Epithelial cell of proximal tubule (primary cell): ENCODE measurements at places on chromosomes 1 and 21. TPM values are rescaled to one million over a fixed set of nuclear protein-coding genes. Genes with fewer than 3 reads are reported as not detected.
A peak's percentile ranks its signal among the peaks of the same experiment; 100 is the strongest.

GRCh38 chr1:147834810-147835209 lies 67.8 kb upstream of the GJA8 start:
- DNase-seq: no peak

DNA sequence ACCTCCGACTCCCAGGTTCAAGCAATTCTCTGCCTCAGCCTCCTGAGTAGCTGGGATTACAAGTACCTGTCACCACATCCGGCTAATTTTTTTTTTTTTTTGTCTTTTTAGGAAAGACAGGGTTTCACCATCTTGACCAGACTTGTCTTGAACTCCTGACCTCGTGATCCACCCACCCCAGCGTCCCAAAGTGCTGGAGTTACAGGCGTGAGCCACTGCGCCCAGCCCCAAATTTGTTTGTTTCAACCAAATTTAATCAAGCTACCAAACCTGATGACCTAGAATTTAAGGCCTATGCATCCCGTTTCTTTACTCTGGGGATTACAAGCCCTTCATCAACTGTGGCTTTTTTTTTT lies 58.3 kb upstream of the TBX15 start:
- no peak for DNase-seq

- DNase-seq: no peak
Observed at GRCh38 chr1:10498231-10498630, 23.5 kb downstream of the PEX14 start.

DNA sequence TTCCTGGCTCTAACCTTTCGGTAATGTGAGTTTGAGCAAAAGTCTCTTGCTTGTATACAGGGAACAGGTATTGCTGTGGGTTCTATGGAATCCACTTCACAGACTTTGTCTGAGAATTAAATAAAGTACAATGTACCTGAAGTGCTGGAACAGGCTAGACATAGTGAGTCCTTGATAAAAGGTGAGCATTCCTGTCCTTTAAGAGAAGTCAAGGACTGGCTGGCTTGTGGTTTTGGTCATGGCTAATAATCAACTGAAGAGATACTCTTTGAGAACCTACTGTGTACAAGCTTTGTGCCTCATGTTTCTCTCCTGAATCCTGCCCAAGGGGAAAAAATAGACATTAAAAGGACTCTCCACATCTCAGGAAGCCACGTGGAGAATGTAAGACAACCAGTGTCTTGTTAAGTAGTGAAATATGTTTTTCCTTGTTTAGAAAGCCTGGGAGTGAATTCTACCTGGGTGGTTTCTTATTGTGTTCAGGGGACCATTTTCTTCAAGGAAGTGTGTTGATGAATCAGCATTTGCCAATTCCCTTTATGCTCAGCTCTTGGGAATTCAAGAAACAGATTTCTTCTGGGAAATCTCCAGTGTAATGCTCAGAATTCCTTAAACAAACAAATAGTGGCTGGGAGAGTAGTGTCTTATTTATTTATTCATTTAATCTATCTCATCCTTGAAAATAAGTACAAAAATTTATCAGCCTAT lies 55.2 kb upstream of the PLD5 start:
- DNase-seq: peak; percentile 39

DNA sequence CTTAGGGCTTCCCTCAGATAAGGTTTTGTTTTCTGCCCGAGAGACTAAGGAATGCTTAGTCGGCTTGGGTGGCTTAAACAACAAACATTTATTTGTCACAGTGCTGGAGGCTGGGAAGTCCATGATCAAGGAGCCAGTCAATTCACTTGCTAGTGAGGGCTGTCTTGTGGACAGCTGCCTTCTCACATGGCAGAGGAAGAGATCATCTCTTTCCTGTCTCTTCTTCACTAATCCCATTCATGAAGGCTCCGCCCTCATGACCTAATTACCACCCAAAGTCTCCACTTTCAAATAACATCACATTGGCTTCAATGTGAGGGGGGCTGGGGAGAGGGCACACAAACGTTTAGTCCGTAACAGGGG lies 50.5 kb upstream of the IL12RB2 start:
- DNase-seq: no peak

GRCh38 chr1:79745929-79746328 lies 739.4 kb upstream of the ADGRL4 start:
- no peak for DNase-seq

DNA sequence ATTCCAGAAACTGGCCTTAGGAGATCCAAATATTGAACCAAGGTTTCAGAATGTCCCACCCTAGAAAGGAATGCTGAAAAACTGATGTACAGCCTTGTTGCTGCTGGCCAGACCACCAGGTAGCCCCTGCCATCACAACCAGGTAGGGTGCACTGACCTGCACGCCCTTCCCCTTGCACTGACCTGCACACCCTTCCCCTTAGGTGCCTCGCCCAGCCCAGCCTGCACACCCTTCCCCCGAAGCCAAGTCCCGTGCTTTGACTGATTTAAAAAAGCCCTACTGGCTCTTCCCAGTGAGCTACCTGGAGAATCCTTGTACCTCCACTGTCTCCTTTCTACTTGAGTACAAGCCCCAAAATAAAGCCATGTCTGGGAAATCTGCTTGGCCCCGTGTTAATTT lies 26.3 kb upstream of the C1orf198 start:
- no peak for DNase-seq

DNA sequence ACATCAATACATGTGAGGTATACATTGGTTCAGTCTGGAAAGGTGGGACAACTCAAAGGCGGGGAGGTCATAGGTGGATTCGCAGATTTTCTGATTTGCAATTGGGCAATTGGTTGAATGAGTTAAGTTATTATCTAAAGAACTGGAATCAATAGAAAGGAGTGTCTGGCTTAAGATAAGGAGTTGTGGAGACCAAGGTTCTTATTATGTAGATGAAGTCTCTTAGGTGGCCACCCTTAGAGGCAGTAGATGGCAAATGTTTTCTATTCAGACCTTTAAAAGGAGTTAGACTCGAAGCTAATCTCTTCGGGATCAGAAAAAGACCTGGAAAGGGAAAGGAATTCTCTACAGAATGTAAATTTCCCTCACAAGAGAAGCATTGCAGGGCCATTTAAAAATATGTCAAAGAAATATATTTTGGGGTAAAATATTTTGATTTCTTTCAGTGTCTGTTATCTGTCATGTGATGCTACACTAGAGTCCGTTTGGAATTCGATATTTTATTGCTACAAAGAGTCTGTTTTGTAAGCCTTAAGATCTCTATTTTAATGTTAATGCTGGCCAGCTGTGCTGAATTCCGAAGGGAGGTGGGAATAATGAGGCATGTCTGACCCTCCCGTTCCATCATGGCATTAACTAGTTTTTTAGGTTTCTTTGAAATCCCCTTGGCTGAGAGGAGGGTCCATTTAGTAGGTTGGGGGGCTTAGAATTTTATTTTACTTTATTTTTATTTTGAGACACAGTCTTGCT lies 265.1 kb downstream of the PTPRU start:
- DNase-seq: no peak

DNA sequence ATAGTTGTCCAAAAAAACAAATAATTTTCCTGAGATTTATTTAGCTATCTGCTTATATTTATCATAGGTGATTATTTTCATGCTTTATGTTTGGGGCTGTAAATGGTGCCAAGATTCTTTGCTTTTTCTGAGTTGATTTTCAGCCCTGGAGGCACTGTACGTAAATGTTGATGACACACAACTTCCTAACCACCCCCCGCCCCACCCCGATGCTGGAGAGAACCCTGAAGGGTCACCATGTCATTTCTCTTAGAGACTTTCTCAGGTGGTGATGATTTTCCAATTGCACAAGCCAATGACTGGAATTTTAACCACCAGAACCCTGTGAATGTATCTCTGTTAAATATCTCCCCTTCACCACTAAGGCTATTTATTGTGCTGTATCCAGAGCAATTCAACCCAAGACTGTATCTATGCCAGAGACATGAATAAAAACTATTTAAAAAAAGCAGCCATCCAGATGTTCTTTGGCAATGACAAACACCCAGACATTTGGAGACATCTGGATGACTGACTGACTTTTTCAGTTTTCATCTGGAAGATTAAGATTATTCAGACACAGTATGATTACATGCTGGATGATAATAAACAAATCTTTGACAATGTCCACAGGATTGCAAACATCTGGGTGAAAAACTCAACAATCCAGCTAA lies 346.0 kb downstream of the LMX1A start:
- no peak for DNase-seq

DNA sequence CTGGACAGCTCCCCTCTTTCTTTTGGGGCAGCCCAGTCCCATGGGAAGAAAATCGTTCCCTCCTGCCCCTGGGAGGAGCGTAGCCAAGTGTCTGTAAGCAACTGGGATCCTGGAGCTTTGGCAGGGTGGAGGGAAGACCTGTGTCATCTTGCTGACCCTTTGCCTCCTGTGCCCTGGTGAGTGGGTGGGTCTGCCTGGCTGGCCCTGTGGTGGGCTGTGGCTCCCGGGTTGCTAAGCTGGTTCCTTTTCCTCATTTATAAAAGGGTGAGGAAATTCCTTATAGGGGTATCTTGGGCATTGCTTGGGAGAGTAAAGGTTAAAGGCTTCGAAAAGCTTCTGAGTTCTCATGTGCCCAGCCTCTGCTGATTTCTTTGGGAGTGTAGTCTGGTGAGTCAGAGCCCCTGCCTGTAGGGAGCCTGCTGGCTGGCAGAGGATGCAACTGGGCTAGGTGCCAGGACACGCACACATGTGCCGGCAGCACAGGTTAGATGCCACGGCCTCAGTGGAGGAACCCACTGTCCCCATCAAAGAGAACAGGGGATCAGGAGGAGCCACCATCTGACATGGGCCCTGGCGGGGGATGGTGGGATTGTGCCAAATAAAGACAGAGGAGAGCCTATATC lies 85.2 kb downstream of the ARHGEF10L start:
- peak; percentile 32 for DNase-seq

DNA sequence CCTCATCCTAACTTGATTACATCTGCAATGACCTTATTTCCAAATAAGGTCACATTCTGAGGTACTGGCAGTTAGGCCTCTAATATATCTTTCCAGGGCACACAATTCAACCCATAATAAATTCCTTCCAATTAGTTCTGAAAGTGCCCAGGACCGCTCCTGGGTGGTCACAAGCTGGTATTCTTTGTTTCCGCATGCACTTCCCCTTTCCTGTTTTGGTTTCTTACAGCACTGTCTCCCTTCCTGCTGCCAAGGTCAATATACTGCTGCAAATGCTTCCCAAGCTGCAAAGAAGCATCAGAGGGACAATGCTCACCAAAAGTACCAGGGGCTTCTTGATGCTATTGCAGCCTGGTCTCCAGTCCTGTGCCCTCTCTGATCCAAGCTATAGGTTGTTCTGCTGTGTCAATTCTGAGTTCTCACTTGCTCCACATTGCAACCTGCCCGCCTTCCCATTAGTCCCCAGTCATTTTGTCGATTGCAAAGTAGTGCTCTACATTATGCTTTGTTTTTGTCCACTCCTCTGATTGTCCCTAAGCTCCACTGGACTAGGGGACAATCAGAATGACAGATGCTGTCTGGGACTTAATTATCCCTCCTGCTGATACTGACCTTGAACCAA lies 13.9 kb upstream of the XPR1 start:
- no peak for DNase-seq

DNA sequence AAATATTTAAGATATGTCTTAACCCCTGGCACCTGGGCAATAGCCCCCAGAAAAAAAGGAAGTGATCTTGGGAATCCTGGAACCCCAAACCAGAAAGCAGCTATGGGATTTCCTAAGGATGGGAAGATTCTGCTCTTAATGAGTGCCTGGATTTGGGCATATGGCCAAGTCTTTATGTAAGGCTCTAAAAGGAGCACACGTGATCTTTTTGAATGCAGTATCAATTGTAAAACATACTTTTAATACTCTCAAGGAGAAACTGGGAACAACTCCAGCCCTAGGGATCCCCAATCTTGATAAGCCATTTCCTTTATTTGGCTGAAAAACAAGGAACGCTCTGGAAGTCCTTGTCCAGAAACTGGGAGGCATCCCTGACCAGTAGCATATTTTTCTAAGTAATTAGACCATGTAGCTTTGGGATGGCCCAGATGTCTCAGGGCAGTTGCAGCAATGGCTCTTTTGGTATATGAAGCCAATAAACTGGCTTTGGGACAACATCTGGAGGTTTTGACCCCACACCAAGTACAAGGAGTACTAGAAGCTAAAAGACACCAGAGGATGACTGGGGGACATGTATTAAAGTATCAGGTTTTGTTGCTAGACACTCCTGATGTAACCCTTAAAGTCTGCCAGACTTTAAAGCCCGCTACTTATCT lies 80.9 kb upstream of the KIAA0040 start:
- DNase-seq: no peak

DNA sequence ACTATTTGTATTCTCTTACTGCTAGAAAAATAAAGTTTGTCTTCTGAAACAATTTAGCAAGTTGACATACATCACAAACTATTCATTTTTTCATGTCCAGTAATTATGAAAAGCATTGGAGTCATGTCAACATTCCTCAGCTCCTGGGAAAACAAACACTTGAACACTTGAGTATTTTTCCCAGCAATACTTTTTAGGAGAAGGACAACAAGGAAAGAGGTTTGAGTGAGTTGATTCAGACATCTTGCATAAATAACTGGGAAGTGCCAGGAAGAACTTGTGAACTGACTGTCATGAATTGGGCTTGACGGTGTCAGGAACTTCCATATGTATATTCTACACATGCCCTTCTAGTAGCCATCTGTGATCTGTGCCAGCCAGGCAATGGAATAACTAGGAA lies 195.6 kb downstream of the HMCN1 start:
- DNase-seq: no peak

DNA sequence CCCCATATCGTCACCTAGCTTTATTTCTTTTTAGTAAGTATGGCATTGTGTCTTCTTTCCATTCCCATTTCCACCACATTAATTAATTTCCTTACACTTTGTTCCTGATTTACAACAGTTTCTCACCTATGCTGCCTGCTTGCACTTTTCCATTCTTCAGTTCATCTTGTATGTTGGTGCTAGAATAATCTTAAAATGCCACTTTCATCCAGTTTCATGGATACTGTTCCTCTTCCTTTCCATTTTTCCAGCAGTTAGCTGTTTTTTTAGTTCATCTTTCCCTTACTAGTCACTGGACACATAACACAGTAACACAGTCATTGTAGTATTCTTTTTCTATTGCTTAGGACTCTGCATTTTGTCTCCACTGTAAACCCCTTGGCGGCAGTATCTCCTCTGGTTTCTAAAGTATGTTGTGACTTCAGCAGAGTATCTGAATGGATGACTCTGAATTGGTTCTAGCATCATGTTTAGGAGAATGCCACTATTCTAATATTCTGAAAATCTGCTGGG lies 2.1 kb downstream of the CDC7 start:
- no peak for DNase-seq

GRCh38 chr1:216533776-216534175 lies 110.5 kb upstream of the USH2A start:
- no peak for DNase-seq

GRCh38 chr1:59214248-59215208 lies 82.4 kb upstream of the FGGY start:
- DNase-seq: no peak

- no peak for DNase-seq
Observed at GRCh38 chr21:38244407-38244787, 12.4 kb upstream of the KCNJ15 start.

The GBP1 gene
- total RNA-seq: 10.4 and 20.0 TPM in 2 replicates

The CD1D gene
- total RNA-seq: 0.72 and 3.0 TPM in 2 replicates

The RHOU gene
- 0.14 and 0.58 TPM in 2 replicates for total RNA-seq

The MAP3K21 gene
- total RNA-seq: 7.3 and 11.0 TPM in 2 replicates

The PADI1 gene
- total RNA-seq: 1.1 and 3.4 TPM in 2 replicates
